ENCODE measurements at places on chromosomes 16 and 17. TPM values are rescaled to one million over a fixed set of nuclear protein-coding genes. Genes with fewer than 3 reads are reported as not detected.

GRCh38 chr16:13148294-13148693 is 246.9 kb downstream of the SHISA9 start:
- H3K27ac ChIP-seq = no peak overlapping the region
- no peaks in the 10 kb centered on the region for H3K36me3 ChIP-seq
- no peaks in the 10 kb centered on the region for H3K4me1 ChIP-seq

- no peaks in the 10 kb centered on the region for H3K4me1 ChIP-seq
- no peak overlapping the region for H3K27ac ChIP-seq
- H3K4me3 ChIP-seq = no peak overlapping the region
- no peaks in the 10 kb centered on the region for H3K27me3 ChIP-seq
These were observed 18.9 kb downstream of the XYLT1 start for GRCh38 chr16:17451843-17452242.

DNA sequence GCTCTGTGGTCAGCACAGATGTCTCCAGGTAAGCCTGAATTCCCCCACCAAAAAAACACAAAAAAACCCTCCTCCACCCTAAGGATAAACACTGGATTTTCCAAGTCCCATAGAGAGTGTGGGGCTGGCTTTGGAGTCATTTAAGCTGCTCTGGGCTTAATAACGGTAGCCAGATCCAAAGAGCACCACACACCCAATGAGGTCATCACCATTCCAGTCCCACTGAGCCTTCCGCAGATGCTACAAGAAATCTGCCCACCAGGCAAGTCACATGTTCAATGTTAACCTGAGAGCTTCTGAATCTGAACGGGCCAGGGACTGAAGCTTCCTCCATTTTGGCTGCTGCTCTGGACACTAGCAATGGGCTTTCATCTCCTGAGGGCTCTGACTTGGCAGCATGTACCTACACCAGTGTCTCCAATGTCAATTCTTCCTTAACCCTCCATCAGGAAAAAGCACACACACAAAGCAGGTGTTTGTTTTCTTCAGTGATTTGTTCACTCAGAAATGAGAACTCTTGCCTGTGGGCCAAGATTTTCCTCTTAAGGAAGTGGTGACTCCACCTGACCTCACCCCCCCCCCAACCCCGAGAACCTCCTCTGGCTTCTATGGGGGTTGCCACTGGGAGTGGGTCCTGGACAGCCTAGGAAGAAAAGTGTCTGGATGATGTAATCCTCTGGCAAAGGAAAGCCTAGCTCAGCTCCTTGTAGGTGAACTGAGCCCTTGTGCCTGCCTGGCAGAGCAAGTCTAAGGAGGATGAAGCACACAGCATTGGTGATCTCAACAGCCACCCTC is 220.1 kb downstream of the FOXL1 start:
- no peak for DNase-seq
- H3K36me3 ChIP-seq = no peaks in the 10 kb centered on the region
- H3K27me3 ChIP-seq = no peaks in the 10 kb centered on the region
- H3K4me3 ChIP-seq = no peak overlapping the region

DNA sequence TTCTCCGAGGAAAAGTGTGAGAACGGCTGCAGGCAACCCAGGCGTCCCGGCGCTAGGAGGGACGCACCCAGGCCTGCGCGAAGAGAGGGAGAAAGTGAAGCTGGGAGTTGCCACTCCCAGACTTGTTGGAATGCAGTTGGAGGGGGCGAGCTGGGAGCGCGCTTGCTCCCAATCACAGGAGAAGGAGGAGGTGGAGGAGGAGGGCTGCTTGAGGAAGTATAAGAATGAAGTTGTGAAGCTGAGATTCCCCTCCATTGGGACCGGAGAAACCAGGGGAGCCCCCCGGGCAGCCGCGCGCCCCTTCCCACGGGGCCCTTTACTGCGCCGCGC is at the start of gene ERBB2:
ERBB2 (plus strand) TSS at position 247 of the 330 bp plus-strand sequence. CDS start 175 bp downstream, outside the sequence.
- H3K27me3 ChIP-seq = no peaks in the 10 kb centered on the region
- H3K27ac ChIP-seq = peak within 1 kb of the TSS; percentile 93
- H3K36me3 ChIP-seq = no peaks in the 10 kb centered on the region
- peaks cover 55% of the 10 kb centered on the region for H3K4me1 ChIP-seq
- H3K4me3 ChIP-seq = peak within 1 kb of the TSS; percentile 66

TSNAXIP1 gene
- 4.0 TPM for total RNA-seq

DNA sequence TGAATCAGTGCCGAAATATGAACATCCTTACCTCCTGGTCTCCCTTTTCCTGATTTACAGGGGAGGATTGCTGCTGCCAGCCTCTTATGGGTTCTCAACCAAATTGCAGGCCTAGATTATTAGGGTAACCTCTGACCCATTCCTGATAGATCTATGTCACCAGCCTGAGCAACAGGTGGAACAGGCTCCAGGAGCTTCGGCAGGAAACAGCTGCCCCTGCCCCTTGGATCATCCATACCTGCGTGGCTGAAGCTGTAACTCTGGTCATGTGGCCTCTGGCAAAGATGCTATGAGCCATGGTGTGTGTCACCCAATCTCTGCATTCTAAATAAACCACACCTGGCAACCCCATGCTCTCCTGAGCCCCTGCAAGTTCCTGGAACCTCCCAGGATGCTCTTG is 18.4 kb upstream of the RBBP6 start:
- H3K36me3 ChIP-seq = no peaks in the 10 kb centered on the region
- no peak overlapping the region for H3K4me3 ChIP-seq
- no peak overlapping the region for H3K27ac ChIP-seq
- peaks cover 8% of the 10 kb centered on the region for H3K4me1 ChIP-seq
- no peaks in the 10 kb centered on the region for H3K27me3 ChIP-seq
